Heart right ventricle (tissue), 16 donors: ENCODE measurements at places on chromosomes 4 and X. TPM values are rescaled to one million over a fixed set of nuclear protein-coding genes. Genes with fewer than 3 reads are reported as not detected.

DNA sequence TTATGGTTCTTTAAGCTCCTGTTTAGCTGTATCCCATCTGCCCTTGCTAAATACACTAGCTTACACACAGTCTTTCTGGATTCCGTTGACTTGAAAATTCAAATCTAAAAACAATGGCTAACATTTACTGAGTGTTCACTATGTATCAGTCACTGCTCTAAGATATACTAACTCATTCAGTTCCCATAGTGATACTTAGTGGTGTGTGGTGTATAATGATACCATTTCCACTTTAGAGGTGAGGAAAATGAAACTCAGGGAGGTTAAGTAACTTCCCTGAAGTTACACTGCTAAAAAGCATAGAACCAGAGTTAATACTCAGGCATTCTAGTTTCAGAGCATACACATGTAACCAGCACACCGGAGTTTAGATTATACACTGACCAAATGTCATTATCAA is 762.0 kb downstream of the GRID2 start:
- no peak for DNase-seq

- no peak for DNase-seq
These were observed 5.7 kb downstream of the AFM start for GRCh38 chr4:73487233-73487632.

DNA sequence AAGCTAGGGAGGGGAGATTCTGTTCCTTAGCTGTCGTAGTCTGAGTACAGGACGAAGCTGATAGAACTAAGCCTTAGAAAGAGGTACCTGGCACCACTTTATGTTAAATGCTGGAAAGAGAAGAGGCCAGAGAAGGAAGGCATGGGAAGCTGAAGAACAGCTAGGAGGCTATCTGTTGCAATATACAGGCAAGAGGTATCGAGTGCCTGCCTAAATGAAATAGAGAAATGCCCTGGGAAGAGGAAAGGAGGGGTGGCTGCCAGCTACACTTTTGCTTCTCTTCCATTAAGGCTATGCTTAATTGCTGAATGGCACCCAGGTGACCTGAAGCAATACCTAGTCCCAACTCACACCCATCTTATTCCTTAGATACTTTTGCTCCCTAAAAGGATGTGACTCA is 380.4 kb upstream of the FGF13 start:
- no peak for DNase-seq

GRCh38 chrX:18203631-18204030 is 17.1 kb downstream of the BEND2 start:
- no peak for DNase-seq

Gene SPANXC
- total RNA-seq: not detected
